ENCODE measurements at places on chromosomes 7 and 10.

GRCh38 chr7:29858191-29858951 lies 52.1 kb downstream of the WIPF3 start:
- DNase-seq, result no peak

- no peak for DNase-seq
Observed at GRCh38 chr10:86055928-86056327, 310.7 kb downstream of the GRID1 start.

GRCh38 chr10:97633921-97634320 lies 621 bp upstream of the MORN4 start:
- DNase-seq, result no peak

DNA sequence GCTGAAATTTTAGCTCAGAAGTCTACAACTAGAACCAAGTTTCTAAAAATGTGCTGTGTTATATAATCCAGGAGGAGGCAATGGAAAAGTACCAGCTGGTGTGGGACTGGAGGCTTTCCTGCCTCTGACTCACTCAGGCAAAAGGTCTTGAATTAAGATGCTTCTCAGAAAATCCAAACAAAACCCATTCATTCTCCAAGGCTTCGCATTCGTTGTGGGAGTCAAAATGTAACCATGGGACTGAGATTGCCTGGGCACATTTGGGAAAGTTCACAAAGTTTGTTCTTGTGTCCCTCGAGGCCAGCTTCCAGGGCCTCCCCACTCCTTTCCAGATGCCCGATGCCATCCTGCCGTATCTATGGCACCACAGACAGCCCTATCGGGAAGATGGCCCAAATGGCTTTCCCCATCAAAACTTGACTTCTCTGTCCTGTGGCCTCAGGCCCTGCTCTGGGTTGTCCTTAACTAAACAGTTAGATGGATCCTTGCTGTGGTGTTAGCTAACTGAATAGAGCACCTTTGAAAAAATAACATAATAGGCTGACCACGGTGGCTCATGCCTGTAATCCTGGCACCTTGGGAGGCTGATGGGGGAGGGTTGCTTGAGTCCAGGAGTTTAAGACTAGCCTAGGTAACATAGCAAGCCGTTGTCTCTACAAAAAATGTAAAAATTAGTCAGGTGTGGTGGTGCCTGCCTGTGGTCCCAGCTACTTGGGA lies 180.5 kb downstream of the PFKFB3 start:
- DNase-seq, result no peak

- DNase-seq, result no peak
Observed at GRCh38 chr7:47421456-47421855, 160.5 kb downstream of the TNS3 start.

- DNase-seq, result no peak
Observed at GRCh38 chr10:83310688-83311087, 828.6 kb upstream of the GHITM start.

DNA sequence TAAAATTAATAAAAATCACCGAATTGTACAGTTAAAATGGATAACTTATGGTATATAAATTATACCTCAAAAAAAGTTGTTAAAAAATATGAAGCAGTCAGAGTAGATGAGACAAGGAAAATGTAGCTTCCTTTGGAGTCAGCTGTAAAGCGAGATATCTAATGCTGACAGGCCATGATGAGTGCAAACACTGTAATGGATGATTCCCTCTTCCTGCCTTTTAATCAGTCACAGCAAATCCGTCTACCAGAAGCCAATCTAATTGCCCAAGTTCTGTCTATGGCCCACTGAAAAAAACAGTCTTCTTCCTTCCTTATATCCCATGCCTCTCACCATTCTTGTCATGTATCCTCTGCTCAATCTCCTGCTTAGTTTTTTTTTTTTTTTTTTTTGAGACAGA lies 59.9 kb upstream of the DNAJB12 start:
- no peak for DNase-seq

- no peak for DNase-seq
Observed at GRCh38 chr10:22609251-22609650, 105.1 kb downstream of the PIP4K2A start.

- DNase-seq, result no peak
Observed at GRCh38 chr10:21534604-21535493, 817 bp downstream of the MLLT10 start.

GRCh38 chr7:45189151-45189970 lies 31.8 kb downstream of the RAMP3 start:
- DNase-seq, result no peak
